ENCODE measurements at places on chromosomes 1 and 21. TPM values are rescaled to one million over a fixed set of nuclear protein-coding genes. Genes with fewer than 3 reads are reported as not detected.

Gene HFM1
- total RNA-seq, result not detected

Gene IGSF5
- total RNA-seq, result 0.95 TPM

Gene KAZN
- 37.5 TPM for total RNA-seq

Gene DENND2C
- total RNA-seq, result 60.9 TPM

Gene BMP8B
- total RNA-seq, result 2.0 TPM

DNA sequence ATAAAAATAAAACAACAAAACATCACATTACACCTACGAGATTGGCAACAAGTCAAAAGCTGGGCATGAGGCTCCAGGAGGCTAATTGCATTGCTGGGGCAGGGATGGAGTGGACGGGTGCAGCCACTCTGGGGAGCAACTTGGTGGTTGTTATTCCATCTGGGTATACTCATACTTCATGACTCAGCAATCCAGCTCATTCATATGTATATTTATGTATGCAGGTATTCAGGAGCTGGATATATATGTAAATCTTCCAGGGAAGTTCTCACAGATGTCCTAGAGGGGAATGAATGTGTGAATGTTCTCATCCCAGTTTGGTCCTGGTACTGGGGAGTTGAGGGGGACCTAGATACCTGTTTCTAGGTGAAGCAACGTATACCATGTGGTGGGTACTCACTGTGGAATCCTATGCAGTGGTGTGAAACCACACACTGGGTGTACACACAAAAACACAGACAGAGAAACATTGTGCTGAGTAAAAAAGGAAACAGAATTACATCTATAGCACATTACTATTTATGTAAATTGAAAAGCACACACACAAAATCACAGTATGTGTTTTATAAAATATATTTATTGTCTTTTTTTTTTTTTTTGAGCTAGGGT is 79.7 kb upstream of the RAB4A start:
- H3K27me3 ChIP-seq, result no peaks in the 10 kb centered on the region
- H3K4me3 ChIP-seq, result no peak overlapping the region
- no peak overlapping the region for H3K27ac ChIP-seq
- no peak for DNase-seq
- no peaks in the 10 kb centered on the region for H3K36me3 ChIP-seq
- peaks cover 13% of the 10 kb centered on the region for H3K4me1 ChIP-seq

DNA sequence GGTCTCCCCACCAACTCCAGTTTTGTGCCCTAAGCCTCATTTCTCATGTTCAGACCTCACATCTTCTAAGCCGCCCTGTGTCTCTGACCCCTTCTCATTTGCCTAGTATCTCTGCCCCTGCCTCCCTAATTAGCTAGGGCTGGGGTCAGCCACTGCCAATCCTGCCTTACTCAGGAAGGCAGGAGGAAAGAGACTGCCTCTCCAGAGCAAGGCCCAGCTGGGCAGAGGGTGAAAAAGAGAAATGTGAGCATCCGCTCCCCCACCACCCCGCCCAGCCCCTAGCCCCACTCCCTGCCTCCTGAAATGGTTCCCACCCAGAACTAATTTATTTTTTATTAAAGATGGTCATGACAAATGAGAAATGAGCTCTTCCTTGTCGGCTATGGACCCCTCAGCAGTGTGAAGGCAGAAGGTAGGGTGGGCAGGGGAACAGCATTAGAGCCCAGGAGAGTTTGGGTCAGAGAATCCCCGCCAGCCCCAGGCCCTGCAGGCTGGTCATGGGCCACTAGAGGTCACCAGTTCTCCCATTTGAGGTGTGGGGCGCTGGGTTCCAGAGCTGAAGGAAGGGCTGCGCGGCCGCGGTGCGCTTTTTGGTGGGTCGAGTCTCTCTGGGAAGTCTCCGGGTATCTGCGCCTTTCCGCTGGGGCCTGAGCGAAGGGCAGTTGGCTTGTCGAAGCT is 11.5 kb downstream of the ADAMTSL4 start:
- peak overlapping the region; percentile 100 for H3K27ac ChIP-seq
- no peaks in the 10 kb centered on the region for H3K27me3 ChIP-seq
- DNase-seq, result peak; percentile 95
- H3K36me3 ChIP-seq, result peaks cover 19% of the 10 kb centered on the region

DNA sequence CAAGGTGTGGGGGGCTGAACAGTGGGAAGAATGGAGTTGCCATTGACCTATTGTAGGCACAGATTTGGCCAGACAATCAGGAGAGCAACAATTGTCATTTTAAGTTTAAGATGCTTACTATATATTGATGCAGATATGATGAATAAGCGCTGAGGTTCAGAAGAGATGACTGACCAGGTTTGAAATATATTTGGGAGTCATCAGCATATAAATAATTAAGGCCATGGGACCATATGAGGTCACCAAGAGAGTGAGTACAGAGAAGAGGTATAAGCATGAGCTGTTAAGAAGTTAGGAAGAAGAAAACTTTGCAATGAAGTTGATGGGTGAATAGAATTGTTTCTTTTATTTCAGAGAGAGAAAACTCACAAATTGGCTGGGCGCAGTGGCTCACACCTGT is 4.5 kb upstream of the GADD45A start:
- peaks cover 22% of the 10 kb centered on the region for H3K4me1 ChIP-seq
- H3K4me3 ChIP-seq, result no peak overlapping the region
- H3K27ac ChIP-seq, result no peak overlapping the region
- no peaks in the 10 kb centered on the region for H3K36me3 ChIP-seq
- H3K27me3 ChIP-seq, result no peaks in the 10 kb centered on the region
- no peak for DNase-seq

- no peaks in the 10 kb centered on the region for H3K36me3 ChIP-seq
- H3K27ac ChIP-seq, result no peak overlapping the region
- no peaks in the 10 kb centered on the region for H3K4me1 ChIP-seq
- no peaks in the 10 kb centered on the region for H3K27me3 ChIP-seq
- no peak for DNase-seq
These were observed 329.8 kb upstream of the VAMP3 start for GRCh38 chr1:7441143-7441841.

- no peak overlapping the region for H3K4me3 ChIP-seq
- no peaks in the 10 kb centered on the region for H3K27me3 ChIP-seq
- peaks cover 5% of the 10 kb centered on the region for H3K4me1 ChIP-seq
- DNase-seq, result no peak
- no peaks in the 10 kb centered on the region for H3K36me3 ChIP-seq
- H3K27ac ChIP-seq, result no peak overlapping the region
These were observed 56.3 kb upstream of the C1orf87 start for GRCh38 chr1:60129911-60130310.

- H3K27me3 ChIP-seq, result no peaks in the 10 kb centered on the region
- peaks cover 23% of the 10 kb centered on the region for H3K36me3 ChIP-seq
- H3K27ac ChIP-seq, result peak overlapping the region; percentile 84
- peak overlapping the region; percentile 82 for H3K4me3 ChIP-seq
These were observed 601 bp downstream of the JMJD4 start for GRCh38 chr1:227734546-227734855.
